ENCODE measurements at places on chromosomes 5 and 9.

- no peak for DNase-seq
Measured at GRCh38 chr5:31036411-31036810, 157.1 kb upstream of the CDH6 start.

- no peak for DNase-seq
Measured at GRCh38 chr5:144950996-144951395, 780.3 kb downstream of the KCTD16 start.

DNA sequence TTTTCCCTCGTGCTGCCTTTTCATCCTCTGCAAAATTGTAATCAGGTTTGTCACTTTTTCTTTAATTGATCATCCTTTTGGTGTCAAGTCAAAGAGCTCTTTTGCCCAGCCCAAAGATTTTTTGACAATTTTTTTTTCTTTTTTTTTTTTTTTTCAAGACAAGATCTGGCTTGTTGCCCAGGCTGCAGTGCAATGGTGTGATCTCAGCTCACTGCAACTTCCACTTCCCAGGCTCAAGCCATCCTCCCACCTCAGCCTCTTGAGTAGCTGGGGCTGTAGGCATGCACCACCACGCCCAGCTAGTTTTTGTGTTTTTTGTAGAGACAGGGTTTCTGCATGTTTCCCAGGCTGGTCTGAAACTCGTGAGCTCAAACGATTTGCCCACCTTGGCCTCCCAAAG, 36.7 kb downstream of the CDK7 start:
- peak; percentile 6 for DNase-seq

GRCh38 chr5:36701085-36701698, 94.8 kb downstream of the SLC1A3 start:
- no peak for DNase-seq

DNA sequence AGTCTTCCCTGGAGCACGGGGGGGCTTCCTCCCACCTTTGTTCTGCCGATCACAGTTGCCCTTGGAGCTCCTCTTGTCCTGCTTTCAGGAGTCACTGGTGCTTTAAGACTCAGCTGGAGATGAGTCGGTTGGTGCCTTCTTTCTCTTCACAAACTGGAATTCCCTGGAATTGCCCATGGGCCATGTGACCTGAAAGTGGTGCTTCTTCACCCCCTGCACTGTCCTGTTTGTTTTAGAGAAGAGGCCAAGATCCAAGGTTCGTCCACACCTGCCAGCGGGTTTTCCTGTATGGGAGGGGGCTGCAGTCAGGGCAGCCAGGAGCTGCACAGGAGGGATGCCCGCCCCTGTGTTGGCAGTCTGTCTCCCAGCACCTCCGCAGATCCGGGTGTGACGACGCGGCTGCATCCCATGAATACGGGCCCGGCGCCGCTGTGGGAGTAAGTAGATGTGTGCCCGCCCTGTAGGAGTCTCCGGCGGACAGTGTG, 9.5 kb upstream of the MRPS2 start:
- no peak for DNase-seq

- DNase-seq: no peak
Measured at GRCh38 chr5:28807195-28807729, 1768.9 kb upstream of the CDH9 start.

DNA sequence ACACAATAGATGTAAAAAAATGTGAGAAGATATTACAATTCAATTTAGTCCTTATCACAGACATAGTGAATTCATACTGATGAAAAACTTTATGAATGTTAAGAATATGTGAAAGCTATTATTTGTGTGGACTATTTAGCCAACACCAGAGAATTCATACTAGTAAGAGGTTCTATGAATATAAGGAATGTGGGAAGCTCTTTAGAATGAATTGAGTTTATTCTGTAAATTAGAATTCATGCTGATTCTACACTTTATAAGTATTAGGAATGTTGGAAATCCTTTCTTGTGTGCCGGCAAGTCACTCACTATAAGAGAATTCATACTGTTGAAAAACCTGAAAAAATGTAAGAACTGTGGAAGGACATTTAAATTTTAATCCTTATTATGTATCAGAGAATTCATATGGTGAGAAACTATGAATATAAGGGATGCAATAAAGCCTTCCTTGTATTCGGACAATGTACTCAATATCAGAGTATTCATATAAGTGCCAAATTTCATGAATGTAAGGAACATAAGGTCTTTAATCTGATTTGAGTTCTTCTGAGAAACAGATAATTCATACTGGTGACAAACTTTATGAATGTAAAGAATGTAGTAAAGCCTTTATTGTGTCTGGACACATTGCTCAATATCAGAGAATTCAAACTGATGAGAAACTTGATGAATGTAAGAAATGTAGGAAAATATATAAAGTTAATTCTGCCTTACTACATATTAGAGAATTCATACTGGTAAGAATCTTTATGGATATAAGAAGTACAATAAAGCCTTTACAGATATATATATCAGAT, 21.6 kb upstream of the PCDHA1 start:
- DNase-seq: no peak

- DNase-seq: no peak
Measured at GRCh38 chr9:112218908-112219307, 43.8 kb upstream of the SUSD1 start.

- DNase-seq: no peak
Measured at GRCh38 chr9:124016175-124017050, 4.8 kb downstream of the LHX2 start.

DNA sequence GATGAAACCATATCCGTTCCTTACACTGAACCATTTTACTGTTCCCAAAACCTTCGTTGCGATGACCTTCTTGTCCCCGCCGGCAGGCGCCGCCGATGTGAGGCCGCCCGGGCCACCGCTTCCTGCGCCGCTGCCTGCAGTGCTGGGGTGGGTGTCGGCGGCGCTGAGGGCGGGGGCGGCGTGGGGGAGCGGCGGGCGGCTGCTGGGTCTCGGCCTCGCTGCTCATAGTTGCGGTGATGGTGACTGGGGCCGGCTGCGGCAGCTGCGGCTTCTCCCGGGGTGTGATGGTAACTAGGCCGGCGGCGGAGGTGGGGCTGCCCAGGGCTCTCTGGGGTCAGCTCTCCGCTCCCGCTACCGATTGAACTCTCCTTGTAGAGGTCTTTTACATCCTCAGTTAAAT, 14.1 kb upstream of the OR2S2 start:
- DNase-seq: no peak

DNA sequence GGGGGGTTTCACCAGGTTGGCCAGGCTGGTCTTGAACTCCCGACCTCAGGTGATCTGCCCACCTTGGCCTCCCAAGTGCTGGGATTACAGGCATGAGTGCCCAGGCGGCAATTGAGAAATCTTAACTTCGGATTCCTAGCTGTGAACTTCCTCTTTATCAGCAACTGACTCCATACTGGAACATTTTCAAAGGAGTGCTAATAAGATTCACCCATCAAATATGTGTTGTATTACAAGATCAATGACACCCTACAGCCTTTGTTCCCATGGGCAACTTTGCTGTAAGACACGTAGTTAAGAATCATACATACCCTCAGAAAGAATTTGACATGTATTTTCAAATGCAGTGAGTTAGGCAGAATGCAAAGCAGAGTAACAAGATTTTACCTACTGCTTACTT, 23.1 kb upstream of the ACOT12 start:
- DNase-seq: no peak

- no peak for DNase-seq
Measured at GRCh38 chr5:3893975-3894374, 298.3 kb downstream of the IRX1 start.

DNA sequence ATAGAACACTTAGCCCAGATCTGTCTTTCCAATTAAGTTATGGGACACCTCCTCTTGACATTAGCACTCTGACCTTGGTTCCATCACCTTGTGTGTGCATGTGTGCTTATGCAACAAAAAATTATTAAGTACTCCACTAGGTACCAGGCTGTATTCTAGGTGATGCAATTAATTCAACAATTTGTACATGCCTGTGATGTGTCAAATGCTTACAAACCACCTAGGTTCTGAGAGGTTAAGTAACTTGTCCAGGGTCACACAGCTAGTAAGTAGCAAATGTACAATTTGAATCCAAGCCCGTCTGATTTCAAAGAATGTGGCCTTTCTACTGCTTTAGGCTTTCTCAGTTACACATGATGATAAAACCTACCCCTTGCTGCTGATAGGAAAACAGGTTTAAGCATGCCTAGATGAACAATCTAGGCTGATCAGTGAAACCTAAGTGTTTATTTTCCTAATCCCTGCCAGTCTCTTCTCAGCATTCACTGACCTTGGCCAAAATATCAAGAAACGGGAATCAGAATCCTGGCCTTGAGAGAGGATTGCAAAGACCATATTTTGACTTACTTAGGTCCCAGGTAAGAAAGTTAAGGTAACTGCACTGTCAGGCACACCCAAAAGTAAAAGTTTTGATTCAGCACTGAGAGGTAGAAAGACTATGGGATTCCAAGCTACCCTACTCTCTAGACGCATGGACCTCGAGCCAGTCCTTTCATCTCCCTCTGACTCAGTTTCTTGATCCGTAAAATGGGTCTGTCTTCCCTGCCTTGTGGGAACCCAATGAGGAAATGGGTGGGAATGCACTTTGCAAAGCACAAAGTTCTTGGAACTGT, 1.0 kb downstream of the TBC1D2 start:
- DNase-seq: no peak

DNA sequence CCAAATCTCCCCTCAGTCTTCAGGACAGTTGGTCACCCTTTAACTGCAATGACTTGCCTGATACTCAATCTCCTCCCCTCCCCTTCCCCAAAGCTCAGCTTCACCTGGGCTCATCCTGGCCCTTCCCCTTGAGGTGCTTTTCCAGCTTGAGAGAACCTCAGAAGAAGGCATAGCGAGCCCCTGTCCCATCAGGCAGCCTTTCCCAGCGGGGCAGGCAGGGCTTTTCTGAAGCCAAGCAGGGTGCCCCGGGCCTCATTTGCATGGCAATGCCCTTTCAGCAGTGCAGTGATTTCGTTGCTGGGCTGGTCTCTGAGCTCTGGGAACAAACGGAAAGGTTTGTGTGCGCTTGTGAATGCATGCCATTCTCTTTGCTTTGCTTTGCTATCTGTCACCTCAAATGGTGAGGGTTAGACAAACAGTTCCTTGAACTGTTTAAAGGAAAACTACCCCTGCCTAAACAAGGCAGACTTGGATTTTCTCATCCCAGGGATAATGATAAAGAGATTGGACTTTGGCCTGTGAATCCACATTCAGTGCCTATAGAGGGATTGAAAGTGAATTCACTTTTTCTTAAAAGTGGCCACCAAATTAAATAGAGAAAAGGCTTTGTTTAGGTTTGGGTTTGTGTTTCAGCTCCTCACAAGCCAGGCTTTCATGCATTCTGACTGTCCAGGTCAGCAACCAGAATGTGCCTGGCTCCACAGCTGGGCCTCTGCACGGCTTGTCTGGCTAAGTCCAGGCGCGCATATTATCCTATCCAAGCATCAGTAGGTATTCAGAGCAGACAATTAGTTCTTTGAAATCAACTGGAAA, 165.3 kb downstream of the ZNF608 start:
- DNase-seq: no peak

DNA sequence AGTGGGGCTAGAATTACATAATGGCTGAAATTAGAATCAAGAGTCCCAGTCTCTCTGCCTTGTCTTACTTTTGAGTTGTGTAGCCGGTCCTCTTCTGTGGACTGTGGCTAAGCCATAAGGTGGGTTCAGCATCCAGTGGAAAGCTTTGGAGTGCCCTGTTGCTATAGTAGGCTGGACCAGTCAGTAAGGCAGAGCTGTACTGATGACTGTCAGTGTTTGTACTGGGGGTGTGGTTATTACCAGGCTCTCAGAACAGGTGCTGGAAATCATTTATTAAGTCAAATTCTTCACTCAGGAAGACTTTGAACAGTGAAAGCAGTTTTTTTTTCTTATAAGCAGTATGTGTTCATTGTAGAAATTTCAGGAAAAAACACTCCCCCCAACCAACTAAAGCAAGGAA, 129.4 kb downstream of the ZSWIM6 start:
- no peak for DNase-seq

GRCh38 chr5:14557791-14558415, 23.7 kb upstream of the OTULINL start:
- no peak for DNase-seq

DNA sequence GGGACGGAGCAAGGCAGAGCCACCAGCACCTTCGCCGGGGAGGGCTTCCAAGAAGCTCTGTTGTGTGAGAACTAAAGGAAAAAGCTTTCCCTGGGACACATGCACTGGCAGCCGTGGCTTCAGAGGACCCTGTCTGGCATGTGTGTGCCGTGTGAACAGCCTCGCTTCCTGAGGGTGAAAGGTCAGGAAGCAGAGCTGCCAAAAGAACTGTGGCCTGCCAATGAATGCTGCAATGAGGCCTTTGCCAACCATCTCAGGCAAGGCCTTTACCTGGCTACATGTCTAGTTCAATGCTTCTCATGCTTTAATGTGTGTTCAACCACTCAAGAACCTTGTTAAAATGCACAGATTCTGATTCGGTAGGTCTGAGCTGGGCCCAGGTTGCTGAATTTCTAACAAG, 53.5 kb downstream of the NIPSNAP3B start:
- no peak for DNase-seq

- DNase-seq: no peak
Measured at GRCh38 chr5:67202828-67203227, 6.2 kb upstream of the CD180 start.

DNA sequence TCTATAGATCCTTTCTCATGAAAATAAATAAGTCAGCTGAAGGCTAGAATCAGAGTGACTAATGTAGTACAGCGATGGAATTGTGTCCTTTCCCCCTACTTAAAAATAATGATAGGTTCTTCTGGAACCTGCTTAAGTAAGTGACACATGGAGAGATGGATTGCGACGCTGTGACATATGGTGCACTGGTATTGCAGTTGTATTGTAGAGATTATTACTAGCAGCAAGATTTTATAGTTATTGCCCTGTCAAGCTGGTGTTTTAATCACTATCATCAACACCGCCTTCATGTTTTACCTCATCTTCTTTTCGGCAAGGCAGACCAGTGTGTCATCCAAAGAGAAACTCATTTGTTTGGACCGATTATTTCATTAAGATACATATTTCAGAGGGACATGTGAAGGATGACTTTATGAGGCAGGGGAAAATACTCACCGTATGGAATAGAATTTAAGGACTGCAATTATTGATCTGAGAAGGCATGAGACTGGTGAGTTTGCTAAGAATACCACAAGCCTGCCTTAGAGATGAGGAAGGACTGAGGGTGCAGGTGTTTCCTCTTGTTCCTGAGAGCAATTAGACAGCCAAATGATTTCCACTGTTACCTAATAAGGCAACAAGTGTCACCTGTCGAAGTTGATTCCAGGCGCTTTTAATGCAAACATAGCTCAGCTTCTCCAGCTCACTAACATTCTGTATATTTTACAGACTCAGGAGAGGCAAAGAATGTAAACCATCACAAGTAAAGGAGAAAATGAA, 1855.5 kb downstream of the MAT2B start:
- no peak for DNase-seq

DNA sequence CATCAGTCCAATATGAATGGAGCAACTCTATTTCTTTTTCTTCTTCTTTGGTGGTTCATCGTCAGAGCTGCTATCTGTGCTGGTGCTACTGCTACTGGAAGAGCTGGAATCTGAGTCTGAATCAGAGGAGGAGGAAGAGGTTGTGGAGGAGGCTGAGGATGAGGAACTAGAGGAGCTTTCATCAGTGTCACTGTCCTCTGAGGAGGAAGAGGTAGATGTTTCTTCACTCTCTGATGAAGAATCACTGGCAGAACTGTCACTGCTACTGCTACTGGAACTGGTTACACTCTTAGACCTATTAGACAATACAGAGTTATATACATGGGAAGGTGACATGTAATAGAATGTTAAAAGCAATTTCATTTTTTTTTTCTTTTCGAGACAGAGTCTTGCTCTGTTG, 27.8 kb downstream of the ZCCHC10 start:
- DNase-seq: no peak

GRCh38 chr5:68267066-68267465, 51.5 kb downstream of the PIK3R1 start:
- DNase-seq: no peak

GRCh38 chr9:7721291-7721690, 78.3 kb downstream of the DMAC1 start:
- DNase-seq: no peak

- no peak for DNase-seq
Measured at GRCh38 chr9:115086461-115086860, 31.5 kb downstream of the TNC start.

All from muscle of back (tissue), 13 donors.